ENCODE measurements at places on chromosomes 1 and 21.

DNA sequence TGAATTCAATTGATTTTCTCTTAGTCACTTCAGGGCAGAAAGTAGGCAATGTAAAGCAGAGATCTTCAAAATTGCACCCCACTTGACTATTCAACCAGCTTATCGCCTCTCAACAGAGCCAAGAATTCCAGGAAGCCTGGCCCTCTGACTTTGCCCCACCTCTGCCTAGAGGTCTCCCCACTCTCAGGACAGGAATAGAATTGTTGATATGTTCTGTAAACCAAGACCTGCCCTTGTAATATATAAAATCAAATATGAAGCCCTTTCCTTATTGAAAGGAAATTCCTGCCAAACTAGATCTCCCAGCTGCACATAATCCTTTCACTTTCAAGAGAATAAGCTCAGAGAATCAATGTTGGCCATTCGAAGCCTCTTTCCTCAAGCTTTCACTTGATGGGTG lies 116.1 kb upstream of the DPT start:
- no peak for DNase-seq

- DNase-seq = no peak
These were observed 17.1 kb downstream of the BCAN start for GRCh38 chr1:156658945-156659574.

DNA sequence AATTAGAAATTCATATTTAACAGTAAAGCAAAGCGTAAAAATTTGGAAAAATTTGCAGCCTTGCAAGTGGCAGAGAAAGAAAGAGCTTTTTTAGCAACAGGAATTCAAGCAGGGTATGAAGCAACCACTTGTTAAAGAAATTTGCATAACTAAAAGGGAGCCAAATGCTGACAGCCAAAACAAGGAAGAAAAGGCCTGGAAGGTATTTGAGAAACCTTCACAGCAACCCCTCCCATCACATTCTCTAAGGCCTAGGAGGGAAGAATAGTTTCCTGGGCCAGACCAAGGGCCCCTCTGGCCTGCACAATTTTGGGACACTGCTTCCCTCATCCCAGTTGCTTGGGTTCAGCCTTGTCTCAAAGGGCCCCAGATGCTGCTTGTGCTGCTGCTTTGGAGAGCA lies 672.4 kb upstream of the TMPRSS15 start:
- DNase-seq = no peak

DNA sequence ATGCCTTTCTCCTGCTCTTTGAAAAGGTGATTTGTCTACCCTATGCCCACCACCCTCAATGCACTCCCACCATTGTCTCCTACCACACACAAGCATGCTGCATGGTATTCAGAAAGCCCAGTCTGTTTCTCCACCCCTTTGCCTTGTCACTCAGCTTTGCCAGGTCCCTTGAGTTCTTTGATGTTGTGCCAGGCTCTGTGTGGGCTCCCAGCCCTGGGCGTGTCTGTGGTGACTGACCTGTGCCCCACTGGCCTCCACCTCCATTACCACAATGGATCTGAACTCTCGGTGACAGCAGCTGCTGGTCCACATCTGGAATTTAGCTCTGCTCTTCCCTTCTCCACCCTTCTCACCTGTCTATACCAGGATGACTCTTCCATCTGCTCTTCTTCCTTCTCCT lies 34.9 kb downstream of the ATP2B4 start:
- DNase-seq = no peak

- DNase-seq = peak; percentile 7
These were observed 69.0 kb downstream of the KCND3 start for GRCh38 chr1:111920221-111921024.

DNA sequence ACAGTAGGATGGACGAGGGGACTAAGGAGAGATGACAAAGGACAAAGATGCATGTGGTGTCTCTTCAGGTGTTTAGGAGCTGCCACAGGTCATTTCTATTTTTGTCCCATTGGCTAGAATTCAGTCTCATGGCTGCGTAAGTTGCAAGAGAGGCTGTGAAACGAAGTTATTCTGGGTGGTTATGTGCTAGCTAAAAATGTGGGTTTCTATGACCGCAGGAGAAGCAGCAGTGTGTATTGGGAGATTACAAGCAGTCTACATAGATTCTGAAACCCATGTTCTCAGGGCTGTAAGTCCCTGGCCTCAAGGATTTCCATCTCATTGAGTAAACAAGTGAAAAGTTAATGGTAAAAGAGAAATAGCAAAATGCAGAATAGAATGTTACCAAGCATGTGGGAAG lies 110.7 kb downstream of the SPATA46 start:
- no peak for DNase-seq

GRCh38 chr1:61453111-61453961 lies 271.6 kb downstream of the TM2D1 start:
- DNase-seq = peak; percentile 79

GRCh38 chr1:231160895-231161666 lies 777 bp upstream of the TRIM67 start:
- no peak for DNase-seq

- peak; percentile 61 for DNase-seq
These were observed 127.6 kb downstream of the CYYR1 start for GRCh38 chr21:26445440-26445839.

GRCh38 chr1:57296726-57297250 lies 127.1 kb downstream of the DAB1 start:
- no peak for DNase-seq
